ENCODE measurements at places on chromosomes 6 and 20. TPM values are rescaled to one million over a fixed set of nuclear protein-coding genes. Genes with fewer than 3 reads are reported as not detected.

Gene RIPOR2
- 5.3 TPM for total RNA-seq

Gene SEL1L2
- total RNA-seq, result 13.7 TPM

Gene RFX6
- 0.72 TPM for total RNA-seq

GRCh38 chr6:142240179-142240578 lies 61.6 kb upstream of the ADGRG6 start:
- peak; percentile 17 for DNase-seq

Gene OSER1
- total RNA-seq, result 31.5 TPM

DNA sequence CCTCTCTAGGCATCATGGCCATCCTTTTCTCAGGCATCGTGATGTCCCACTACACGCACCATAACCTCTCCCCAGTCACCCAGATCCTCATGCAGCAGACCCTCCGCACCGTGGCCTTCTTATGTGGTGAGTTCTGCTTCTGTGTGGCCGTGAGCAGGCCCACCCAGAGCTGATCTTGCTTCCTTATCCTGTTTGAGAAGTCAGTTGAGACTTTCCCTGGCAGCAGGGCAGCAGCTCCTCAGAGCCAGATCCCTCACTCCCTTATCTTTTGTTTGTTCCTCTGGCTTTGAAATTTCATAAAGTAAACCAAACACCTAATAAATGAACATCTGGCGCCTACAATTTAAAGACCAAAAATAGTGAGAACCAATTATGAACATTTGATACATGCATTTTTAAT lies 40.6 kb downstream of the SPATA2 start:
- no peak for DNase-seq

GRCh38 chr6:11412616-11413015 lies 124.9 kb upstream of the TMEM170B start:
- DNase-seq, result no peak

- no peak for DNase-seq
Observed at GRCh38 chr6:135066397-135066796, 11.8 kb upstream of the HBS1L start.

Gene CALHM5
- 12.0 TPM for total RNA-seq

GRCh38 chr6:144697369-144697760 lies 412.2 kb downstream of the UTRN start:
- DNase-seq, result peak; percentile 94

- peak; percentile 35 for DNase-seq
Observed at GRCh38 chr6:12785301-12785700, 68.7 kb downstream of the PHACTR1 start.

Gene PAX1
- 1.9 TPM for total RNA-seq

GRCh38 chr6:842141-842540 lies 149.2 kb upstream of the EXOC2 start:
- peak; percentile 72 for DNase-seq

DNA sequence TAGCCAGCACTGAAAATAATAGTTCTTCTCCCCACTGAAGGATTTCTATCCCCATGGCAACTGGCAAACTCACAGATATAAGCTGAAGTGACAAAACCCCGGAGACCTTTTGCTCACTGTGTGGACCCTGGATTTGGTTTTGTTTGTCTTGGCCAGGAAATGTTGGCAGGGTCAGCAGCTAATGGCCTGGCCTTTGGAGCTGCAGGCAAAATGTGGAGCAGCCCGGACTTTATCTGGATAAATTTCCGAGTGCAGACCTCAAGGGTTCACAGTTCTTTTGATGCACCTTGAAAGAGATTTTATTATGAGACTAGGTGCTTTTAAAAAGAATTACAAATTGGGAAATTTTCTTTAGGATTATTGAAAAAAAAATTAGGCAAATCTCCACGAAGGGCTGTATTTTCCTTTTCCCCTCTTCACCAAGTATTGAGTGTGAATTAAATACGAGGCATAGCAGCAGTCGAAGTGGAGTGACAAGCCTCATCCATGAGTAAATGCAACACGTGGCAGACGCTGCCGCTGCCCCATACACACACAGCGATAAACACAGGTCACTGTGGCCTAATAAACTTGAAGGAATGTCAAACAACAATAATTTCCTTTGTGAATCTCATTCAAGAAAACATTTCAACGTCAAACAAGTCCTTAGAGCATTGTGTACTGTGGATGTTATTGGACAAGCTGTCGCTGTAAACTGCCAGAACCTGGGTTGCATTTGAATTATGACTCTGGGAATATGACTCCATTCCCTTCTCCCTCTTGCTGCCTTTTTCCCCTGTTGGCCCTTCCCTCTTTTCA lies 35.1 kb upstream of the CCN6 start:
- DNase-seq, result no peak

DNA sequence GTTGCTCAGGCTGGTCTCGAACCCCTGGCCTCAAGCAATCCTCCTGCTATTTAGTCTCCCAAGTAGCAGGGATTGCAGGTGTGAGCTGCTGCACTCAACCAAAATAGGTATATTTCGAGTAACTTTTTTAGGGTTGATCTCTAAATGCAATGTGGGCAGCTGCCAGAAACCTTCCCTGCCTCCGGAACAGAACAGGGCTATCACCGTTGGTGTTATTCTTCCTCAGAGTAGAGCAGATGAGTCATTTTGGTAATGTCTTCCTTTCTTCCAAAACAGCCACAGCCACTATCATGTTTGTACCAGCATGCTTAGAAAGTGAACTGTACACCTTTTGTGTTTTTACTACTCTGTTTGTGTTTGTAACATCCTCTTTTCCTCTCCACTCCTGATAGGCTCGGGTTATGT lies 44.1 kb downstream of the SNX9 start:
- no peak for DNase-seq

Gene SLC35D3
- total RNA-seq, result 0.72 TPM

GRCh38 chr6:48834706-48835105 lies 628.3 kb downstream of the MMUT start:
- DNase-seq, result no peak

GRCh38 chr6:39599341-39599740 lies 125.9 kb downstream of the KIF6 start:
- no peak for DNase-seq

DNA sequence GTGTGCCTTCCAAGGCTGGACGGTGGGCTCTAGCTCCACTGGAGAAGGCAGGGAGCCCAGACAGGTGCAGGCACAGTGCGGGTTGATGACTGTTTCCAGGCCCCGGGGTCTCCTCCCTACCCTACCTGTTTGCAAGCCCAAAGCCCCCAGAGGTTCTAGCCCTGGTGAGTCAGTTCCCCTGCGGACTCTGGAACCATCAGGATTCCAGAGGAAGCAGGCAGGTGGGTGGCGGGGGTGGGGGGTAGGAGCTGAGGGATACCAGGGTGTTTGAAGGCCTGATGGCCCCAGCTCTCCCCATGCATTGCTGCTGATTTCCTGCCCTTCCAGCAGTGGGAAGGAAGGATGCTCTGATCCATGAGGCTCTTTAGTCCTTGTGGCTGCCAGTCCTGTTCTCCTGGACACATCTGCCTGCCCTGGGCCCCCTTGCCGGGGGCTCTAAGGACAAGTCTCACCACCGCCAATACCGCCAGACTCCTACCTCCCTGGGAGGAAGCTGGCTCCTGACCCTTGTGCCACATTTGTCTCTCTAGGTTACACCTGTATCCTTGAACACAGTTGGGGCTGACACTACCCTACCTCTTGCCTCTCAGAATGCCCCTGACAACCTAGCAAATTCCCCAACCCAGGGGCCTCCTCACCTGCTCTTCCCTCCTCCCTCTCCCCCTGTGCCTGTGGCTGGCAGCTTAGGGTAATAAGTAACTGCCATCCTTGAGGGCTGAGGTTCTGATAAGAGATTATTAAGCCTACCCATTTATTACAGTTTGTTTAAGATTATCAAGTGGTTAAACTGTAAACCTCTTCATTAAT lies 21.7 kb downstream of the KCNK5 start:
- DNase-seq, result no peak

DNA sequence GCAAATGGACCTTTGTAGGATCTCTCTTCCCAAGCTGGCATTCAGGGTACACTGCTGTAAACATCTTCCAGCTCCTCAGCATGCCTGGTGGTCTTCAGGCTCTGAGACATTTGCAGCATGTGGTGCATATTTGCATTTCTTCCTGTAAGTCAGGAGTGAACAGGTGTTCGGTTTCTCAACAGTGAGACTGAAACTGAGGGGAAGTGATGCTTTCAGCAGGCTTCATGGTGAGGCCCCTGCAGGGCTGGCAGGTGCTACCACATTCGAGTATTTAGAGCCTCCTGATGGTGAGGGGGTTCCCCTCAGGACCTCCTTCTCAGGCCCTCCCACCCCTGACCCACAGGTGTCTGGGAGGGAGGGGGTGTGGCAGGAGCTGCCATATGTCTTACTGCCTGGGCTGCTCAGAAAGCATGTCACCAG lies 15.1 kb downstream of the MYBL2 start:
- DNase-seq, result no peak

Gene AAR2
- total RNA-seq, result 18.1 TPM

- DNase-seq, result peak; percentile 35
Observed at GRCh38 chr6:106097411-106098231, 11.5 kb downstream of the PRDM1 start.

Gene ID4
- total RNA-seq, result 222 TPM

- DNase-seq, result no peak
Observed at GRCh38 chr6:134746140-134746539, 203.8 kb downstream of the ALDH8A1 start.

DNA sequence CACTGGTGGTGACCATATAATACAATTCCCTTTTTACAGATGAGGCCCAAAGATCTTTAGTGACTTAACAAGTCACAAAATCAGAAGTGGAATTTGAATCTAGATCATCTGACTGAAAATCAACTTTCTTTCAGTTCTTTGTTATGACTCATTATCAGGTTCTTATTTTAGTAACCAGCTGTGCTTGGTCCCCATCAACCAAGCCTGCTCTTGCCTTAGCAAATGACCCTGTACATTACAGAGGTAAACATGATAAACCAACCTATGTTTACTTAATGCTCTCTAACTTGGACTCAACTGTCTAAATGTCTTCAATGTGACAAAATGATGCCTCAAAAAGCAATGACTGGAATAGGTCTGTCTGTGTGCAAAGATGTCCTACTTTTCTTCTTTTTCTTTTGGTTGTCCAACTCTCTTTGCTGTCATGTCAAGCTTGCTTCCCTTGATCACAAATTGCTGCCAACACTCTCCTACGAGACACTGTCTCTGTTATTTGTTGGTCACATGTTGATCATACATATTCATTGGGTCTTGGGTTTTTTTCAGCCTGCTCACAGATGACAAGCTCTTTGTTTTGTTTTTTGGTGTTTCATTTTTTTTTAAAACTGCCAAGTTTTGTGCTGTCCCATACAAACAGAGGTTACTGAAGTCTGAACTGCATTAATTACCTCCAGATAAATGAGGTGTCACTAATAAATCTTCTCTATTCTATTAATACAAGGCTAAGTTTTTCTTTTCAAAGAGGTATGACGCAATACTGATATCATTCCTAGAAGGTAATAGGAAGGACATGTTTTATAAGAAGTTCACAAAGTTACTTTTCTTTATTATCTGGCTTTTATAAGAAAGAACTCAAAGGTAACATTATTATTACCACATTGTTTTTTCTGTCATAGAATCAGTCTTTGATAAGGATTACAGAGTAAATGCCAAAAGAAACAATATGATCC lies 62.2 kb upstream of the PLN start:
- no peak for DNase-seq

DNA sequence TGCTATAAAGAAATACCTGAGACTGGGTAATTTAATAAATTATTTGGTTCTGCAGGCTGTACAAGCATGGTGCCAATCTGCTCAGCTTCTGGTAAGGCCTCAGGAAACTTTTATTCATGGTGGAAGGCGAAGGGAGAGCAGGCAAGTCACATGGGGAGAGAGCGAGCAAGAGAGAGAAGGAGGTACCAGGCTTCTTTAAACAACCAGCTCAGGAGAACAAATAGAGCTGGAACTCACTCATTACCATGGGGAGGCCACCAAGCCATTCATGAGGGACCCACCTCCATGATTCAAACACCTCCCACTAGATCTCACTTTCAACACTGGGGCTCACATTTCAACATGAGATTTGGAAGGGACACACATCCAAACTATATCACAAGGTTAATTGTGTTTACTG lies 44.9 kb upstream of the CRISP1 start:
- DNase-seq, result no peak

- DNase-seq, result no peak
Observed at GRCh38 chr6:9610620-9611415, 804.1 kb downstream of the TFAP2A start.

All from umbilical cord (tissue), 2 donors.